SK-MEL-5 (cell line): ENCODE measurements at places on chromosomes 3 and 15. TPM values are rescaled to one million over a fixed set of nuclear protein-coding genes. Genes with fewer than 3 reads are reported as not detected.

DNA sequence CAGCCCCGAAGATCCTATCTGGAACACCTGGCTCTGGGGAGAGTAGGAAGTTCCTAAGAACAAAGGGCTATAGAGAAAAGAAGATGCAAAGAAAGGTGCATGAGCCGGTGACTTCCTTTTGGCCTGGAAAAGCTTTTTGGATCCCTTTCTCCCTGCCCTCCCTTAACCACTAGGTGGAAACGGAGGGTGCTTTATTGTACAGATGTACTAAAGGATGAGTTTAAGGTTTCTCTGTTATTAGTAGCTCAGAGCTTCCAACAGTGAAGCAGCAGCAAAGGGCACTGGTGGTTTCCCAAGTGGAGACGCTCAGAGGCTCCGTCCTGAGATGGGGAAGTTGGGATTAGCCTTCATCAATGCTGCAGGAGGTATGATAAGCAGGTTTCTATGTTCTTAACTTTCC, 5.9 kb upstream of the ADGRG7 start:
- peak; percentile 61 for DNase-seq

GRCh38 chr3:53834429-53835095, 11.7 kb downstream of the CHDH start:
- no peak for DNase-seq

DNA sequence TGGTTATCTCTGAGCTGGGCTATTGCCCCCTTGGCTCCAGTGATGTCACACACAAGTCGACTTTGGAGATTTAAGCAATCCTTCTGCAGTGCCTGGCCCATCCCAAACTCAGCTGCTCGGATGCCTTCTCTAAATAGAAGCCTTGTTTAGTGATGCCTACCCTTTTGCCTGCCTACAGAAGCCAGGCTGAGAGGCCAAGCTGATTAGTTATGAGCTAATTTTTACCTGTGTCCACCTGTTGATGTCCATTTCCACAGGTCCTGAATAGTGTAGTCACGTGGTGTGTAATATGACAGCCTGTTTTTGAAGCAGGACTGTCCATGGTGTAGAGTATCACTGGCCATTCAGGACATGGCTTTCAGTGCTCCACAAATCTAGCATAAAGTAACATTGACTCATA, 45.5 kb downstream of the SSUH2 start:
- DNase-seq, result no peak

DNA sequence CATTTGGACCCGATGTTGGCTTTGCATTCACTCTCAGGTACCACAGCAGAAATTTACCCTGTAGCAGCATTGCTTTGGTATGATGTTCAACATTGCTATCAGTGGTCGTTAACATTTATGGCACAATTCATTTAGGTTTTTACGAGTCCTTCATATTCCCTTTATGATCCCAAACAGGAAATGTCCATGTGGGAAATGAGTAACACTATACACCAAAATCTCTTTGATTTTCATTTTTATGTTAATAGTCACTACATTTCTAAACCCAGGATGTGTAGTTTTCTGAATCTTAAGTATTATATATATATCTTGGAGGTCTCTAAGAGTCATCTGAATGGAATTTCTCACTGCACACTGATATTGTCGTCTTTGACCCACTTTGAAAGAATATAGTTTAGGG, 78.5 kb upstream of the RBMS3 start:
- DNase-seq, result no peak

GATM gene
- 0.85 and 2.9 TPM in 2 replicates for total RNA-seq

MYZAP gene
- 0.21 TPM in 1 of 2 replicates, not detected in the other for total RNA-seq

BDH1 gene
- 5.0 and 8.1 TPM in 2 replicates for total RNA-seq

NRROS gene
- total RNA-seq, result 3.2 and 6.2 TPM in 2 replicates

IQCF5 gene
- total RNA-seq, result not detected in 2 replicates

DNA sequence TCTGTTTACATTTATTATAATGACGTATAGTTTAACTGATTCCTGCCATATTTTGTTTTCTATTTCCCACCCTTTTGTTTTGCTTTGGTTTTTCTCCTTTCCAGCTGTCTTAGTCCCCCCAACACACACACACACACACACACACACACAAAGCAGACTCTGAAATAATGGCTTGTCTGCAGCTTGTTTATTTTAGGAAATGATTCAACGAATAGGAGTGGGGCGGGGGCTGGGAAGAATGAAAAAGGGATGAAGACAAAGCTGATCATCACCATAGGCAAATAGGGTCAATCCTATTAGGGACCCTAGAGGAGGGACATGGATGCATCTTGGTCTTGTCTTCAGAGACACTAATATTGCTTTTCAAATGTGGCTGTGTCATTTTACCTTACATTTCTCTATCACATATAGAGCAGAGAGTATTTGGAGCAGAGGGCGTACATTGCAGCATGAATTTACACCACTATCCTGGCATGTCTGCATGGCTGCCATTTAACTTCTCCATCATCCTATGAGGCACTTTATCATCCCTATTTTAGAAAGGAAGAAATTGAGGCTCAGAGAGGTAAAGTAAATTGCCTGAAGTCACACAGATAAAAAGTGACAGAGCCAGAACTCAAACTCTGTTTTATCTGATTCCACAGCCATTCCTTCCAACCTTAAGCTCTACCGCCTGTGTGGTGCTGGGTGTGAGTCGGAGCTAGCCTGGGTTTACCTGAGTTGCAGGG, 147.2 kb upstream of the TPM1 start:
- DNase-seq, result no peak

DNA sequence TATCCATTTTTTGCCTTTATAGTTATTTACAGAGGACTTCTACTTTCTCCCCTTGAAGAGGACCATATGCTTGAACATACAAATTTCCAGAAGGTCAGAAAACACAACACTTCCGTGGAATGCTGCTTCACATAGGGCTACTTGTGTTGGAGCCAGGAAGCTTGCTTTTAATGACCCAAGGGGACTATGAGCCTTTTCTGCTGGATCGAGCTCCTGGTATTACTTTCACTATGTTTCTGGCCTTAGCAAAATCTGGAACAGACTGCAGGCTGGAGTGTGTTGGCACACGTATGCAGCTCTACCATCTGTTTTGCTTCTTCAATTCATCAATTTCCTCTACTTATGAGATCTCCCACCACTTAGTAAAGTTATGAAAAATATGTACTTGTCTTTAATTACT, 69.3 kb upstream of the CBLB start:
- peak; percentile 88 for DNase-seq

DNA sequence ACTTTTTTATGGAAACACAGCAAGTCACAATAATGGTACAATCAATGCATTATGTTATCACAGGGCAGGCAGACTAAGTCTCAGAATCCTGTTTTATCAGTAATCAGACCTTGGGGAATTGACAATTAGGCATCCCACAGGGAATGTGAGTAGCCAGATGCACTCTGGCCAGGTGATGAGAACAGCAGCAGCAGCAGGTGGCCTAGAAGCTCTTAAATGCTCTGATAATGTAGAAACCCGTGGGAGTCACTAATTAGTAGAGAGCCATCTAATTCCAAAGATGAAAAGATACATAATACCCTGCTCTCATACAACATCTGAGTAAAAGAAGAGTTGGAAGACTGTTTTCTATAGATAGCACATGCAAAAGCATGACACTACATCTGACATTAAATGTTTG, 12.6 kb downstream of the CEP152 start:
- DNase-seq, result no peak

- no peak for DNase-seq
These were observed 251.5 kb downstream of the FAM43A start for GRCh38 chr3:194937144-194937543.

- DNase-seq, result no peak
These were observed 59.8 kb downstream of the FAM174B start for GRCh38 chr15:92595506-92596381.

GRCh38 chr15:76866716-76867321, 38.3 kb downstream of the SCAPER start:
- peak; percentile 61 for DNase-seq

MITF gene
- 768 and 819 TPM in 2 replicates for total RNA-seq

- no peak for DNase-seq
These were observed 212.3 kb downstream of the RPLP1 start for GRCh38 chr15:69664572-69665571.

DNA sequence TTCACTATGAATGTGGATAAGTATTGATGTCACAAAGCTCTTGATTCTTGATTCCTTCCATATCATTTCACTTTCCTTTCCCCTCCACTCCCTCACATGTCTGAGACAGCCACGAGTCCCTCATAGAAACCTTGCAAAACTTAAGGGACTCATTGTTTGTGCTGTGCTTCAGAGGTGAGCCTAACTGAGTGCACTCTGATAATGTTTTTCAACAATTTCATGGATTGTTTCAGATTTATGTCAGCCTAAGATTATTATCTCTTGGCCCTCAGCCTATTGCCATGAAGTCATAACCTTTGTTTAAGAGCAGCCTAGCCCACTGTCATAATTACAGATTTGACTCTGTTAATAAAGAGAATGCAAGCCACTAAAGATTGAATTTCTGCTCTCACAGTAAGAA, 363.6 kb downstream of the MECOM start:
- DNase-seq, result peak; percentile 30

DNA sequence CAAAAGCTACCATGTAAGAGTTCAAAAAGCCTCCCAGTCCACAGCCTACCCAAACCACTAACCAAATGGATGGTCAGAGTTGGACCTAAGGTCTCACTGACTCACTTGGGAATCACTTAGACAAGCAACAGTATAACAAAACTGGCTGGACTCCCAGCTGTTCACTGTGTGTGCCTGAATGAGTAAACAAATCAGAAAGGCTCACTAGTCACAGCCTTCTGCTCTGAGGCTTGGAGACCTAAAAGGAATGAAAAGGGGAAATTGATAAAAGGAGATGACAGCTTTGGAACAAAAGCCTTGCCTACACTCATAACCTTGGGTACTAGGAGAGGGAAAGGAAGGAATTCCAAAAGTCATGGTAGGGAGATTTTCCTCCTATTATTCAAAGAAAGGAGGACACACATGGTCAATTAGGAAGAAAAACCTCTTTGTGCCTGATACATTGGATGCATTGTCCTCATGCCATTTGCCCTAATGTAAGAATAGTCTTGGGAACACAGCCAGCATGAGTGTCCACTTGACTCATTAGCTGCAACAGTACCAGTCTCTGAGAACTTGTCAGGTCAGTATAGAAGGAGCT, 92.3 kb downstream of the FRMD5 start:
- DNase-seq, result peak; percentile 100

DNA sequence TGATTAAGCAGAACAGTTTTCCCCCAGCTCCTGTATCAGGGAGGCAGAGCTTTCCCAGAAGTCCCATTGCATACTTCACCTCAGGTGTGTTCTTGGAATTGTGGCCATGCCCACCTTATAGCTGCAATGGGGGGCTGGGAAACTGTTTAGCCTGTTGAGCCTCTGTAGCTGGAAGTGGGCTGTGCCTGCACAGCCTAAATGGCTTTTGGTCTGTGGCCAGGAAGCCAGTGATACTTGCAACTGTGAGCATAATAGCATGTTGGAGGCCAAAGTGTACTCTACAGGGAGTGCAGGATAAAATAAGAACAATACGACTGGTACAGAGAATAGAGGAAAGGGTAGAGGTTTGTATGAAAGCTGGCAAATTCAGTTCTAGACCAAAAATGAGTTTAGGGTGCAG, 248.5 kb downstream of the PTPRG start:
- no peak for DNase-seq

GRCh38 chr3:15750143-15750542, 47.6 kb downstream of the ANKRD28 start:
- no peak for DNase-seq

IL17RD gene
- total RNA-seq, result 1.2 and 1.4 TPM in 2 replicates

GRM2 gene
- total RNA-seq, result not detected in 2 replicates

DNA sequence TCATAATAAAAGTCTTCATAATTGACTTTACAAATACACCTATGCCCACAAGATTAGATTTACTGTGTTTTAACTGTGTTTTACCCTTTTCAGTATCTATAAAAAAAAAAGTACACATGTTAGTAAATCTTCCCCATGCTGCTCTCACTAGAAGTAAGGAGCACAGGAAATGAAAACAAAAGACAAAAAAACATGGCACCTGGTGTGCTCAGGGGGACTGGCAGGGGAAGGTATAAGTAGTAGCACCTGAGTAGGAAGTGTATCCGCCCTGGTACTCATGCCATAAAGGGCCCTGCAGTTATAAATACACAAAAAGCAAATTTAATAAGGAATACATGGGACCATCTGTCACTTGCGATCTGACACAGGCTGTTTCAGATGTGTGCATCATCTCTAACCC, 8.9 kb upstream of the ALDH1A2 start:
- DNase-seq, result no peak

DNA sequence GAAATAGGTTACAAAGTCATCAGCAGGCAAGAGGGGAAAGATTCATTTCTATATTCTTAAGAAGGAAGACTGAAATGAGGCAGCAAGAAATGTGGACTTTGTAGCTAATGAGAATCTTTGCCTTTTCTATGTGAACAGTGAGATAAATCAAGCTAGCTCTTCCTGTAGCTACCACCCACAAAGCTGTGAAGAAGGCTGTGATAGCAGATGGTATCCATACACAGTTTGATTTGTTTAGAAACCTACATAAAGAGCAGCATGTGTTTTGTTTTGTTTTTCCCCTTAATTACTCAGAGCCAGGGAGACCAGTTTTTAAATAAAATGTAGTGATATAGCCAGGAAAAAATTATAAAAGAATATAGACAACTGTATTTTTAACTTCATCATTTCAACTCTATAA, 45.5 kb downstream of the TEX9 start:
- DNase-seq, result no peak

DNA sequence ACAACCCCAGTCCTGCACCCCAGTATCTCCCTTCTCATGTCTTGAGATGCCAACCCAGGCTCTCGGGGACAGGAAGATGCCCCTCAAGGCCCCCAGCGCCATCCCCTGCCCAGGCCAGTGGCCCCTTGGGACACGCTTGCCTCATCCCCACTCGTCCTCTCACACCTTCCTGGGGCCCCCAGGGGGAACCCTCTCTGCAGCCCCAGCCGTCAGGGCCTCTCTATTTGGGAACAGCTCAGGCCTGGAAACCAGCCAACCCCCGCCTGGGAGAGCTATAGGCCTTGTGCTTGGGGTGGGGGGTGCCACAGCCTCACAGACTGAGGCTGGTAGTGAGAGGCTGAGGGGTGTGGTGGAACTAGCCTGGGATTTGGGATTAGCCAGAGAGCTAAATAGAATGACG, 7.8 kb downstream of the LINGO1 start:
- DNase-seq, result no peak

DNA sequence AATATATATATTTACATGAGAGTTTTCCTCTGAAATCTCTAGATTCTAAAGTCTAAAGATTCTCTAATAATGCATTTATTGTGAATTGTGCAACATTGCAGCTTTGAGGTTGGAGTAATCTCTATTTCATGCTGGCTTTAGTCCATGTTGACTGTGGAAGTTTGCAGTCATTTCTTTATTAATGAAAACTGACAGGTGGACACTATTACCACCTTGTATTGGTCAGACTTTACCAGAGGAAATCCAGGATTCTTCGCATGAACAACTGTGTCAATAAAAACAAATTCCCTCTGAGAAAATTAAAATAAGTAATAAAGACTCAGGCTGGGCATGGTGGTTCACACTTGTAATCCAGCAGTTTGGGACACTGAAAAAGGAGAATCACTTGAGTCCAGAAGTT, 274.1 kb downstream of the SHQ1 start:
- DNase-seq, result no peak
